ENCODE measurements at places on chromosomes 16 and 17. TPM values are rescaled to one million over a fixed set of nuclear protein-coding genes. Genes with fewer than 3 reads are reported as not detected.

Gene PDE6G
- polyA plus RNA-seq = 0.90 TPM

Gene GCGR
- polyA plus RNA-seq = 0.46 TPM

Gene CD300LG
- polyA plus RNA-seq = not detected

Gene DNAI2
- polyA plus RNA-seq = not detected

Gene TOX3
- polyA plus RNA-seq = 0.10 TPM

Gene NPIPB13
- polyA plus RNA-seq = 1.00 TPM

DNA sequence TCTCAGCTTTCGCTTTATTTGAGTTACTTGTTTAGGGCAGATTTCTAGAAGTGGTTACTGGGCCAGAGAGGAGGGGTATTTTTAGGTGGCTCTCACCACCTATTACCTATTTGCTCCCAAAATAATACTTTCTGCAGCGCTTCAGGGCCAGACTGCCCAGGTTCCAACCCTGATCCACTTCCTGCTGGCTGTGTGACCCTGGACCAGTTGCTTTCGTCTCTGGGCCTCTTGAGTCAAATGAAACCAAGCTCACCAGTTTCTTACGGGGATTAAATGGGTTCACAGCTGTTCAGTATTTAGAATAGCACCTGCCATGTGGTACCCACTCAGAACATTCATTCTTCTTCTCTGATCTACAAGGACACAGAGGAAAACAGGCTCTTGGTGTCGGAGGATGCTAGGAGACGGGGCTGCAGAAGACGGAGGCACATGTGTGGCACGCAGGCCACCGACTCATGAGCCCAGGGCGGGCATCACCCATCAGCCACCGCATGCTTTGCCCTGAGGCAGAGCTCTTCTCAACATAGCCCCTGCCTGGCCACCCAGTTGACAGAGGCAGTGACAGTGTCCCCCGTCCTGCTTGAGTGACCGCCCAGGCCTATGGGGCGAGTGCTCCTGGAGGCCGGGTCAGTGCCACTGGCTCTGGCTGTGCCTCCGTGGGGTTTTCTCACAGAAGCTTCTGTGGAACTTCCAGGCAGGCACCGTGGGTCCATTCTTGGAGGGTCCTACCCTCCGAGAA lies 149.0 kb upstream of the PLCG2 start:
- no peak for DNase-seq

DNA sequence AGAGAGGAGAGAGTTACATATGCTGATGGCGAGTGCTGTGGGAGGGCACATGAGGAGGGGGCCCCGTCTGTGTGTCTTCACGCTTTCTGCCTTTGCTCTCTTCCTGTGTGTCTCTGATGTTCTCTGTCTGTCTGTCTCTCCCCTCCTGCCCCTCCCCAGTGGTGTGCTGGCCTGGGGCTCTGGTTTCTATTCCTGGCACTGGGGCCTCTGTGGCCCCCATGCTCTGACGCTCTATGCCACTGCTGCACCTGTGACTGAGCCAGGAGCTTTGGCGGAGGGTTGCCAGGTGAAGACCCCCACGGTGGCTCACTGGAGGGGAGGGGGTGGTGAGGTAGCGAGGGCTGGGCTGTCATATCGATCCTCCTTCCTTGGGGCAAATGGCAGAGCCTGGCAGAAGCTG lies 24.6 kb upstream of the BRD7 start:
- no peak for DNase-seq

GRCh38 chr17:75039238-75039637 lies 7.5 kb downstream of the ATP5PD start:
- no peak for DNase-seq

DNA sequence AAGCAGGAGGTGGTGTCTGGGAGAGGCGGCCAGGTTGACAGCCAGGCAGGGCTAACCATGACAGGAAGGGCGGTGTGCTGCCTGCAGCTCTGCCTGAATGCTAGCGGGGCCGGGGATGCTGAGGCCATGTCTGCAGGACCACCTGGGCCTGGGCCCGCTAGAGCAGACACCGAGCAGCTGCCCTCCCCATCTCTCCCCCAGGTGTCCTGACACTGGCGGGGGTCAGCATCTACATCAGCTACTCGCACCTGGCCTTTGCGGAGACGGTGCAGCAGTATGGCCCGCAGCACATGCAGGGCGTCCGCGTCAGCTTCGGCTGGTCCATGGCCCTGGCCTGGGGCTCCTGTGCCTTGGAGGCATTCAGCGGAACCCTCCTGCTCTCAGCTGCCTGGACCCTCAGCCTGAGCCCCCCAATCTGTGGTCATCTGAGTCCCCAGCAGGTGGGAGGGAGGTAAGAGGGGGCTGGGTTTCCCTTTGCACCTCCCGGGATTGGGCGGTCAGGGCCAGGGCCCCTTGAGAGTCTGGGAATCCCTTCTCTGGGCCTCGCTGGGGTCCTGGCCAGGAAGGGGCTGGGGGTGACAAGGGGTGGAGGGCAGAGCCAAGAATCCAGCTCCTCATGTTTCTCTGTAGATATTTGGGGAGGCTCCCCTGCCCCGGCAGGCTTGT lies 7.5 kb downstream of the TMEM235 start:
- DNase-seq = no peak

- no peak for DNase-seq
Observed at GRCh38 chr16:58110571-58111301, 18.4 kb downstream of the CFAP20 start.

DNA sequence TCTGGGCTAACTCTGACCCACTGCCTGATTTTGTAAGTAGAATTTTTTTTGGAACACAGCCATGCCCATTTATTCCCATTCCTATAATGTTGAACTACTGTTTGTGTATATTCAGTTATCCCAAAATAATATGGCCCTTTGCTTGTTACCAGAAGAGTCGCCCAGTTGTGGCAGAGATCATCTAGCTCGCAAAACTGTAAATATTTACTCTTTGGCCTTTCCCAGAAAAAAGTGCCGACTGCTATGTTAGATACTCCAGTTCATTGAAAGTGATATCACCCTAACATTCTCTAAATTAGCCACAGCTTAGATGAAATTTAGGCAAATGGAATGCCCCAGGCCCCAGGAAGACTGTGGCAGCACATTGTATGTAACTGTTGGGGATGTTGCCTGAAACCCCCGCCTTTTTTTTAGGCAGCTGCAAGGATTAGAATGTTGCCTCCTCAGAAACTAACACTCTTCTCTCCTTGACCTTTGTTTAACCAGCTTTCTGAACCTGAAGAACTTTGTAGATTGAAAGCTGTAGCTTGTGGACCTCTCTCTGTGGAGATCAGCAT lies 19.1 kb downstream of the WWOX start:
- no peak for DNase-seq

DNA sequence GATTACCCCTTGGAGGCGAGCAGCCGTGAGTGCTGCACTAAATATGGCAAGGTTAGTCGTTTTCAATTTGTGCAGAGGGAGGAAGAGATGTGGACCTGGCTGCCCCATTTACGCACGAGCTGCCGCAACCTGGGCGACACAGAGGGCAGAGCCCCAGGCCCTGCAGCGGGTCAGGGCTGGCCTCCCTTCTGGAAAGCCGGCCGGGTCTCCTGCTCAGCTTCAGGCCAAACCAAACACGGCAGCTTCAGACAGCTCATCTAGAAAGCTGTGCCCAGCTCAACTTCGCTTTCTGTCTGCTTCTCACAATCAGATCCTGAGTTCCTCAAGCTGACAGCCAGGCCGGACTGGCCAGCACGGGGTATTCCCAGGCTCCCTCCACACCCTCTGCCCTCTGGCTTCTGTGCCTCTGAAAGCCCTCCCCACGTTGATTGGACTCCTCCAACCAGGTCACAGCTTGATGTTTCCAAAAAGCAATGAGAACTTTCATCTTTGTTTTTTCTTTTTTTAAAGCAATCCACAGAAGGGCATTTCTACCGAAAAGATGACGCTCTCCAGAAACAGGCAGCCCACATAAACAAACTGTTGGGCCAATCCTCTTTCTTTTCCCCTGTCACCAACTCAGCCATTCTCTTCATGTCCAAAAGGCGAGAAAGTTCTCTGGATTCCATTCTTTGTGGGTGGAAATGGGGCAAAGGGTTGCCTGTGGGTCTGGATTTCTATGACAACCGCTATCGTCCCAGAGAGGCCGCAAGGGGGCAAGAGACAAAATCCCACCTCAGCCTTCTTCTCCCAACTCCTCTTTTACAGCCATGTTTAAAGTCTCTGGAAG lies 189.0 kb downstream of the ZFHX3 start:
- DNase-seq = no peak

DNA sequence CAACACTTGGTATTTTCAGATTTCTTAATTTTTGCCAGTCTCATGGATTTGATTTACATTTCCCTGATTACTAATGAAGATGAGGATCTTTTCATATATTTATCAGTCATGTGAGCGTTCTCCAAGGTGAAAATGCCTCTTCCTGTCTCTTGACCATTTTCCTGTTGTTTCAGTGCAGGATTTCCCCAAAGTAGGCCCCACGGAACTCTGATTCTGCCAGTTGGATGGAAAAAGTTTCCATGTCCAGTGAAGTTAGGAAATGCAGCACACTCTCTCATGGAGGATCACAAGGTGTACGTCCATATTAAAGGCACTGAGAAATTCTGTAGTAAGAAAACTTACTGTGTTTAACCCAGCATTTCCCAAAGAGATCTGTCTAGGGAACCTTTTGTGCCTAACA lies 16.5 kb upstream of the LIMD2 start:
- DNase-seq = no peak

GRCh38 chr16:31072540-31073141 lies 1.4 kb downstream of the ZNF668 start:
- peak; percentile 34 for DNase-seq

DNA sequence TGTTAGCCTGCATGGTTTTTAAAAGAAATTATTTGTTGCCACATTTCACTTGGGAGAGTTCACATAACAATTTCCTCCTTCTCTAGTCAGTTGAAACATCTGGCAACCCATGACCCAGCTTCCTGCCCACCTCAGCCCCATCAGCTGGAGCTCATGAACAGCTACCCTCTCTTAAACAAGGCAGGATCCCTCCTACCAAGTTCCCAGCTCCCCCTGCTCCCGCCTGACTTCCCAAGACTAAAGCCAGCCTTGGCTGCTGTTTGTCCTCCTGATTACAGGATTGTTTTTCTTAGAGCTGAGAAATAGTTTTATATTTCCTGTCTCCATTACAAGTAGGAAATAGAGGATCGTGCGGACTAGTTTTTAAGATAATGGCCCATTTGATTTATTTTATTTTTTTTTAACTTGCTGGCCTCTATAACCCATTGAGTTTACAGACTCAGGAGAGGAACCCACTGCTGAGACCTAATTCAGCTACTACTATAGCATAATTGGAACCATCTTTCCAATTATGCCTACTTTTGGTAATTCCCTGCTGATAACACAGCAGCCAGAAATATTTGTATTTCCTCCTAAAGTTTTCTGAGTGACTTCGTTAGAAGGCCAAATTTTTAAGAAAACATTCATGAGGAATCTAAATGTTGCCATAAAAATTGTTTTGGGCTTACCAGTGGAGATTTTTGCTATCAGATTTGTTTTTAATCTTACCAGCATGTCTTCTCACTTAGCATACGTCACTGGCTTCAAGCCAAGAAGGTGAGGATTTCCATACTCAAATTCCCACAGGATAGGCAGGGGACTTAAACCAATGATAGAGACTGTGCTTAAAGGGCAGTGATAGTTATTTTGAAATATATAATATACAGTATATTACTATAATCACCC lies 90.0 kb downstream of the ELAC2 start:
- DNase-seq = no peak

All from A549 (cell line).